ENCODE measurements at places on chromosomes 1 and 21.

DNA sequence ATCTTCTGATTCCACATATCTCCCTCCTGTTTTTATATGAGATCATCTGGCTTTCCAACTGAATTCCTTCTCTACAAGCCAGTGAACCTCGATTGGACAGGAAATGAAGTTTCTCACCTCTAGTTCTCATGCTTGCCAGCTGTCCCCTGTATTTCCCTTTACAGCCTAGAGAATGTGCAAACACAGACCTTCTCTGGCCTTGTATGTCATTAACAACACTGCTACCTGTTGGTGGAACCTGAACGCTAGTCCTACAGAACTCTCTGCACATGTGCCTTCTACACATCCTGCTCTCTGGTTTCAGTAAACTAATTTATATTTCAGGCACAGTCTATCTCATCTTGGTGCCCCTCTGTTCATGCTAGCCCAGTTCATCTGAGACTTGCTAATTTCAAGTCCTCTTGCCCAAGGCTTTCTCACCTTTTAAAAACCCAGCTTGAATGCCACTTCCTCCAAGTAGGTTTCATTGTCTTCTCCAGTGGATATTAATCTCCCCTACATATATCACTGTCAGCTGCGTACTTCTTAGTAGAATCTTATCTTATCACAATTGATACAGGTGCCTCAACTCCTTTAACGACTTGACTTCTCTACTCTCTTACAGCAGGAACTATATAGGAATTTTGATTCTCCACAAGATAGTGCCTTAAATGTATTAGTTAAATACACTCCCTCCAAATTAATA lies 549.9 kb downstream of the PLPP3 start:
- DNase-seq = no peak

DNA sequence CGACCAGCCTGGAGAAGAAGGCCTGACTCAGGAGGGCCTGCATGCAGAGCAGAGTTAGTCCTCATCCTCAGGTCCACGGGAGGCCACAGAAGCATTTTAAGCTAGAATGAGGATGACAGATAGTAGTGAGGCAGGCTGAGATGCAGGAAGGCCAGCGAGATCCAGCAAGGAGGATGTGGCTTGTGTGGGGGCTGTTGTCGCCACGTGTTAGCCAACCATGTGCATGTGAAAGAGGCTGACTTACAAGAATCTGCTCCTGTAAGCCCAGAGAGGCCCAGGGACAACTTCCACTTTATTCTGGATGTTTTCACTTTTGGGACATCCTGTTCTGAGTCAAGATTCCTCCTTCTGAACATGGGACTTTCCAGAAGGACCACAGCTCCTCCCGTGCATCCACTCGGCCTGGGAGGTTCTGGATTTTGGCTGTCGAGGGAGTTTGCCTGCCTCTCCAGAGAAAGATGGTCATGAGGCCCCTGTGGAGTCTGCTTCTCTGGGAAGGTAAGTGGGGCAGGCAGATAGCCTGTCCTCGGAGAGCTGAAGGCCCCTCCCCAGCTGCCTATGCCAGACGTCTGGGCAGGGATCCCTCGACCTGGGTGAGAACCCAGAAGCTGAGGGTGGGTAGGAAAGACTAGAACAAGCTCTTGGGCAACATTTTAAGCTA lies at the start of gene SLAMF8:
Gene SLAMF8, plus strand, starts transcription at position 433 of the 661 bp plus-strand sequence. Its CDS starts 26 bp downstream, at position 459.
- DNase-seq = peak; percentile 97

DNA sequence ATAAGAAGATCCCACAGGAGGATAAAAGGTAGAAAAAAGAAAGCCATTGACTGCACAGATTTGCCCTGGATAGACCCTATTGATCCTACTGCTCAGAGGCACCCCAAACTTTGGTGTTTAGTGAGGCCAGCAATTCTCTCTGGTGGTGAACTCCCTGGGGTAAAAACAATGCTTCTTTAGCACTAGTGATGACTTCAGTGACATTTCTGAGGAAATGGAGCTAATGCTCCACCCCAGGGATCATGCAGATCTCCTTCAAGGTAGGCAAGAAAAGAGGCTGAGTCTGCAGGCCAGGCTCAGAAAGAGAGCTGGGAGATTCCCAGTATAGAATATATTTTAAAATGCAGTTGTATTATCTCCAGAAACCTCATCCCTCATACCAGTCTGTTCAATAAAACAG lies 140.3 kb downstream of the LMX1A start:
- DNase-seq = no peak

DNA sequence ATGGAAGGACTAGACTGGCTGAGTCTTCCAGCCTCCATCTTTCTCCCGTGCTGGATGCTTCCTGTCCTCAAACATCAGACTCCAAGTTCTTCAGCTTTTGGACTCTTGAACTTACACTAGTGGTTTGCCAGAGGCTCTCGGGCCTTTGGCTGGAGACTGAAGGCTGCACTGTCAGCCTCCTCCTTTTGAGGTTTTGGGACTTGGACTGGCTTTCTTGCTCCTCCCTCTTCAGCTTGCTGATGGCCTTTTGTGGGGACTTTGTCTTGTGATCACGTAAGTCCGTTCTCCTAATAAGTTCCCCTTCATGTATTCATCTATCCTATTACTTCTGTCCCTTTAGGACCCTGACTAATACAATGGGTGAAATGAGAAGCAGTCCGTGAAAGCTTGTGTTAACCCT lies 196.4 kb downstream of the KAZN start:
- no peak for DNase-seq

GRCh38 chr1:158121604-158122254 lies 59.0 kb upstream of the CD1D start:
- DNase-seq = no peak

GRCh38 chr21:44517175-44517899 lies 22.7 kb downstream of the KRTAP10-1 start:
- DNase-seq = no peak

- DNase-seq = no peak
Measured at GRCh38 chr1:61233121-61233660, 150.8 kb downstream of the NFIA start.

DNA sequence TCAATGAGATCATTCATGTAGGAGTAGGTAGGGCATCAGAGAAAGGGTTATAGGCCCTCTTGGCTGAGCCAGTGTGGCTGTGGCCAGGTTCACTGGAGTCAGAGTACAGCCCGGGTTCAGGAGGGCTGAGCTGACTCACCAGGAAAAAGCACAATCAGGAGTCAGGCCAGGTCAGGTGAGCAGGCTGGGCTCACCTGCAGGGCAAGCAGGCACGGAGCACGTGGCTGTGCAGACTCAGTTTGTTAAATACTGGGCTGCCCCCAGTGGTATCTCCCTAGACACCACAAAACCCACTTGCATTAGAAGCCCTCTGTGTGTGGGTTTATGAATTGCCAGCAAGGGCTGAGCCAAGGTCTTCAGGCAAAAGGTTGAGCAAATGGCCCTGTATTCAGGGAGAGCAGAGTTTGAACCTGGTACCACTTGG lies 122.1 kb upstream of the SERBP1 start:
- DNase-seq = no peak

GRCh38 chr1:39361446-39361845 lies 130.0 kb upstream of the BMP8A start:
- DNase-seq = no peak
